ENCODE measurements at places on chromosomes 4 and X. TPM values are rescaled to one million over a fixed set of nuclear protein-coding genes. Genes with fewer than 3 reads are reported as not detected.

Gene FGFBP2
- 0.93 TPM for total RNA-seq

- H3K4me3 ChIP-seq: no peak overlapping the region
- no peak overlapping the region for H3K27ac ChIP-seq
- H3K36me3 ChIP-seq: no peaks in the 10 kb centered on the region
- no peaks in the 10 kb centered on the region for H3K27me3 ChIP-seq
- DNase-seq: no peak
- H3K4me1 ChIP-seq: no peaks in the 10 kb centered on the region
Observed at GRCh38 chr4:54189140-54189539, 40.0 kb upstream of the PDGFRA start.

DNA sequence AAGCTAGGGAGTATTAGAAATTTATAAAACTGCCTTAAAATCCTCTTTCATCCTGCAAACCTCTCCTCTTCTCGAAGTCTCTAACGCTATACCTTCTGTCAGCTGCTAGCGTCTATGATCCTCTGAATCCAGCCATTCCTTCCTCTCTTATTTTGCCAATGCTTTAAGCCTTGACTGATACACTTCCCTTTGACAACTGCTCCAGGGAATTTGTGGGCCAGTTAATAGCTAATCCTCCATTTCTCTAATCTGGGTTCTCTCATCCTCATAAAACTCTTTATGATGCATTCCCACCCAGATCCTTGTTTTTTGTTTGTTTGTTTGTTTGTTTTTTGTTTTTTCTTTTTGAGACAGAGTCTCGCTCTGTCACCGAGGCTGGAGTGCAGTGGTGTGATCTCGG, 293.6 kb upstream of the PUDP start:
- DNase-seq: no peak
- peaks cover 3% of the 10 kb centered on the region for H3K27me3 ChIP-seq
- no peak overlapping the region for H3K27ac ChIP-seq
- no peaks in the 10 kb centered on the region for H3K4me1 ChIP-seq

Gene ATOH1
- not detected for total RNA-seq

- H3K27ac ChIP-seq: peak overlapping the region; percentile 76
- no peaks in the 10 kb centered on the region for H3K27me3 ChIP-seq
- H3K4me3 ChIP-seq: peak overlapping the region; percentile 56
- peaks cover 10% of the 10 kb centered on the region for H3K36me3 ChIP-seq
- no peak for DNase-seq
Observed at GRCh38 chrX:154412468-154412867, 1.1 kb downstream of the TAFAZZIN start.

GRCh38 chr4:76747563-76747962, 150.4 kb downstream of the SOWAHB start:
- peak; percentile 71 for DNase-seq
- H3K4me1 ChIP-seq: peaks cover 16% of the 10 kb centered on the region
- no peak overlapping the region for H3K4me3 ChIP-seq
- no peaks in the 10 kb centered on the region for H3K36me3 ChIP-seq
- no peak overlapping the region for H3K27ac ChIP-seq

- no peak overlapping the region for H3K27ac ChIP-seq
- H3K27me3 ChIP-seq: peaks cover 68% of the 10 kb centered on the region
- DNase-seq: peak; percentile 16
- peaks cover 56% of the 10 kb centered on the region for H3K4me1 ChIP-seq
Observed at GRCh38 chr4:133150486-133151340, 1.6 kb downstream of the PCDH10 start.

DNA sequence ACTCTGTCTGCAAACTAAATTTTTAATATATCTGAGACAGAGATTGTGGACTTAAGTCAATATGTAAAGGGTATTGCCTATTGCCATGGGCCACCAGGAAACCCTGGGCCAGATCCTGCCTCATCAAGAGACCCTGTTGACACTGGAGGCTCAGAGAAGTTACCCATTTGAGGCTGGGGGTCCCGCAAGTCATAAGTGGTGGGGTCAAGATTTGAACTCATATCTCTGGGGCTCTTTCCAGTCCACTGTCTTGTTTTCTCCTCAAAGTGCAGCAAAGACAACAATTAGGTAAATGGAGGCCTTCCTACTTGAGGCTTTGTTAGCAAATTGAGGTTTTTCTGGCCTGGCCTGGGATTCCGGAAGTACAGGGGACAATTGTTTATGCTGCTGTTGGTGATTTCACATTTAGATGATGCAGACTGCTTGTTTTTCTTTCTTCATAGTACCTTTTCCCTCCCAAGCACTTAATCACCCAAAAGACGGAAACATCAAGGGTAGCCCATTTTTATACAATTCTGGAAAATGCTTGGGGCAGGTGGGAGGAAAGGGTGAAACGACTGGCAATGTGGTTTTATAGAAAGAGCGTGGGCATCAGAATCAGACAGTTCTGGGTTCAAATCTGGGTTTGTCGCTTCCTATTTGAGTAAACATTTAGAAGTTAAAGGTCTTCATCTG, 160.0 kb downstream of the SMIM20 start:
- H3K27ac ChIP-seq: peak overlapping the region; percentile 69
- no peak overlapping the region for H3K4me3 ChIP-seq
- no peak for DNase-seq
- H3K27me3 ChIP-seq: no peaks in the 10 kb centered on the region

Gene HSD17B13
- 0.22 TPM for total RNA-seq

Data from muscle of leg (tissue), 16 donors.